Left renal cortex interstitium (tissue), 4 donors: ENCODE measurements at places on chromosomes 7 and 10. TPM values are rescaled to one million over a fixed set of nuclear protein-coding genes. Genes with fewer than 3 reads are reported as not detected.

Gene SORCS3
- polyA plus RNA-seq, result 3.8 TPM

Gene SPDYE8
- 0.92 TPM for polyA plus RNA-seq

Gene FAM20C
- polyA plus RNA-seq, result 68.2 TPM

Gene COL1A2
- polyA plus RNA-seq, result 817 TPM

- no peak for DNase-seq
These were observed 5.8 kb downstream of the NFKB2 start for GRCh38 chr10:102401342-102401654.

- DNase-seq, result no peak
These were observed 188.7 kb downstream of the FGFR2 start for GRCh38 chr10:121409466-121410104.

DNA sequence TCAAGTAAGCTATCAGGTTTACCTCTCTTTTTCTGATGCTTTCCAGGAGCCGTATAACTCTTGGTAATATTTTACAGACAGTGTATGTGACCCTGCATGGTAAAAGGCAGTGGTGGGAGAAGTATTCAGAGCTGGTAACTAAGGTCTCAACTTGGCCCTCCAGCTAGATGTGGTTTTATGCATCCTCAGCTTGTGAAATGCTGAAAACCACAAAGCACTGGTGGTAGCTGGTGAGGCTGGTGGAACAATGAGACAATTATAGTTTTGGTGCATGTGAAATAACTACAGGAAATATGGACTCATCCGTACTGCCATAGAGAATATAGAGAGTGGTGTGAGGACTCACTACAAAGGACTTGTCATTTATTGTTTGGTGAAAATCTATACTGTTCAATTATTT lies 383.0 kb upstream of the PCDH15 start:
- no peak for DNase-seq

- DNase-seq, result no peak
These were observed 154.8 kb downstream of the PHF14 start for GRCh38 chr7:11128498-11128897.

GRCh38 chr10:124883510-124884321 lies 58.2 kb upstream of the ZRANB1 start:
- DNase-seq, result no peak
